ENCODE measurements at places on chromosomes 1 and 21.

DNA sequence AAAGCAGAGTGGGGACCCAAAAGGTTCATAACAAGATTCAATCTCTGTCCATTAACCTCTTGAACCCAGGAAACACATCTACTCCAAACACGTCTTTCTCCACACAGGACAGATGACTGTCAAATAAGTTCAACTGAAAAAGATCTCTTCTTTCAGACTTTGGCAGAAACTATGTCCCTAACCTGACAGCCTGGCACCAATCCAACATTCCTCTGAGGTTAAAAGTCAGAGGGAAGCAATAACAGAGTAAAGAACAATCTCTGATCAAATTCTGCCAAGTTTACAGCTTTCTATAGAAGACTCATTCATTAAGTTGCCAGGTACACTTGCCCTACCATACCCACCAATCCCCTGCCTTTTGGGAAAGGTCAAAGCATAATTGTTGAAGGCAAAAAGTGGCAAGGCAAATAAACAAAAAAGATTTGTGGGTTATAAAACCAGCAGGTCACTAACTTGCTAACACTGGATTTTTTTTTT lies 31.9 kb downstream of the OTUD7B start:
- DNase-seq = no peak

DNA sequence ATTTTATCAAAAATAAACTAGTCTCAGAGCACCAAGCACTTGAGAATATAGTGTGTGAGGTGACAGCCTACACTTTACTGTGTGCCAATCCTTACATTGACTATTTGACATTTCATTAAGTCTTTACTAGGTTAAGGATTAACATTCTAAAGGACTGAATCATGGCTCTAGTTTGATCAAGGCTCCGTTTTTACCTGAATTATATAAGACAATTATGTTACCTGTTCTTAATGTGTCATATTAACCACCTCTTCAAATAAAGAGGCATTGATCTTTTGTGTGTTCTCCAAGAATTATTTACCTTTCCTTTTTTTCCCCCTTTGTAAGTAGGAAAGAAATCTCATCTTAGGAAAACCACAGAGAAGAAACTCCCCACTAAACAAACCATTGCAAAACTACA lies 189.7 kb downstream of the HS2ST1 start:
- DNase-seq = no peak

DNA sequence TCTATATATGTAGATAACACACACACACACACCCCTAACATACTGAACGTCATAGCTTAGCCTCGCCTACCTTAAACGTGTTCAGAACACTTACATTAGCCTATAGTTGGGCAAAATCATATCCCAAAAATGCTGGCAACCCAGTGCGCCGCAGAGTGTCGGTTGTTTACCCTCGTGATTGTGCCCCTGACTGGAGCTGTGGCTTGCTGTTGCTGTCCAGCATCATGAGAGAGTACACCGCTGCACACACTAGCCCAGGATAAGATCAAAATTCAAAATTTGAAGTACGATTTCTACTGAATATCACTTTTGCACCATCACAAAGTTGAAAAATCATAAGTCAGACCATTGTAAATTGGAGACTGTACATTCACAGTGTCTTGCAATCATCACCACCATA lies 73.1 kb upstream of the COG2 start:
- DNase-seq = no peak

- DNase-seq = no peak
These were observed 61.1 kb upstream of the ANGPTL1 start for GRCh38 chr1:178931858-178932551.

DNA sequence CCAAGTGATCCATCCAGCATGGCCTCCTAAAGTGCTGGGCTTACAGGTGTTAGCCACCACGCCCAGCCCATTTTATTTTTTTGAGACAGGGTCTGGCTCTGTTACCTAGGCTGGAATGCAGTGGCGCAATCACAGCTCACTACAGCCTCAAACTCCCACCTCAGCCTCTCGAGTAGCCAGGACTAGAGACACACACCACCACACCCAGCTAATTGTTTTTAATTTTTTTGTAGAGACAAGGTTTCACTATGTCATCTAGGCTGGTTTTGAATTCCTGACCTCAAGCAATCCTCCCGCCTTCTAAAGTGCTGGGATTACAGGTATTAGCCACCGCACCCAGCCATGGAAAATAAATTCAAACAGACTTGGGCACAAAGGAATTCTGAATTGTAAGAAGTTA lies 31.9 kb downstream of the PUM1 start:
- no peak for DNase-seq

DNA sequence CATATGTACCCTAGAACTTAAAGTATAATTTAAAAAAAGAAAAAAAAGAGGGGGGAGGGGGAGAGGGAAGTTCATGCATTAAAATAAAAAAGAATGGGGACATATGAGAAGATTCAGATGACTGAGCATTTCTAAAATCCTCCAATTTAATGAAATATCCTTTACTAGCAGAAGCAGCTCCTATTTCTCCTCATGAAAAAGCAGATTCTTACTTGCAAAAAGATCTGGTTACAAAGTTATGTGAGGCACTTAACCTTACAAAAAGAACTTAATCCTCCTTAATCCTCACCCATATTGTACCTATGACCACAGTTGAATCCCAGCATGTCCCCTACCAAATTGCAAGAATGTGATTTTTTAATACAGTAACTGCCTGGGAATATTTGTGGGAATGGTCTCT lies 298.5 kb downstream of the SRGAP2C start:
- DNase-seq = no peak

- no peak for DNase-seq
These were observed 4.2 kb downstream of the SLC2A5 start for GRCh38 chr1:9065213-9065751.

DNA sequence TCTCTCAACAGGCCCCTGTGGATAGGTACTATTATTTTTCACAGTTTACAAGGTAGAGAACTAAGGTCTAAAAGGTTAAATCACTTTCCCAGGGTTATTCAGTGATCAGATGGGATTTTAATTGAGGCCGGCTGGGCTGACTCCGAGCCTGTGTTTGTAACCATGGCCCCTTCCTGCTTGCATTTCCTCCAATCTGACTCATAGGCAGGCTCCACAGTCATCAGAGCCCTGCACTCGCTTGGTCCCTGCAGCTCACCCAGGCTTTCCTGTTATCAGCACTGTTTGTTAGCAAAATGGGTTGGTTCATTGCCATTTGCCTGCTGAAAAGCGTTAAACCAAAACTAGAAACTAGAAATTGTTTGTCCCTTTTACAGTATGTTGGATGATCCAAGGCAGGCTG lies 41.4 kb upstream of the LMX1A start:
- no peak for DNase-seq

- DNase-seq = no peak
These were observed 32.0 kb upstream of the MYOCOS start for GRCh38 chr1:171590022-171590421.

- no peak for DNase-seq
These were observed 143.8 kb downstream of the DAB1 start for GRCh38 chr1:57279909-57280666.
